Upper lobe of right lung (tissue), 1 donor: ENCODE measurements at places on chromosomes 2 and 18. TPM values are rescaled to one million over a fixed set of nuclear protein-coding genes. Genes with fewer than 3 reads are reported as not detected.

- no peak overlapping the region for H3K4me3 ChIP-seq
- DNase-seq: no peak
- H3K27me3 ChIP-seq: no peaks in the 10 kb centered on the region
- no peaks in the 10 kb centered on the region for H3K4me1 ChIP-seq
- no peaks in the 10 kb centered on the region for H3K36me3 ChIP-seq
Measured at GRCh38 chr2:200122683-200123082, 167.3 kb downstream of the MAIP1 start.

DNA sequence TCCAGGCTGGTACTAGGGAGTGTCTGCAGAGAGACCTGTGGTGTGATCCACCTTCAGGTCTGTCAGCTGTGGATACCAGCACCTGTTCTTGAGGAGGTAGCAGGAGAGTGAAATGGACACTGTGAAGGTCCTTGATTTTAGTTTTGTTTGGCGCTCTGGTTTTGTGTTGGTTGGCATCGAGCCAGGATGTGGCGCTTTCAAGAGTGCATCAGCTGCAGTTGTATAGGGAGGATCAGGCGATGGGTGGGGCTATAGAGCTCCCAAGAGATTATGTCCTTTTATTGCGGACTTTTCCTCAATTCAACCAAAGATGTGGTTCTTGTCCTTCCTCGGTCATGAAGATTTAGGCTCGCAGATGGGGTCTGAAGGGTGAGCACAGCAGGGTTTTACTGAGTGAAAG lies 37.5 kb downstream of the SLC39A10 start:
- no peaks in the 10 kb centered on the region for H3K4me1 ChIP-seq
- no peak for DNase-seq
- no peaks in the 10 kb centered on the region for H3K36me3 ChIP-seq
- H3K27me3 ChIP-seq: no peaks in the 10 kb centered on the region
- no peak overlapping the region for H3K4me3 ChIP-seq

- H3K4me1 ChIP-seq: peaks cover 9% of the 10 kb centered on the region
- DNase-seq: no peak
- H3K4me3 ChIP-seq: no peak overlapping the region
Measured at GRCh38 chr2:145068509-145068908, 548.6 kb upstream of the ZEB2 start.

GRCh38 chr2:15952451-15953146 lies 12.2 kb downstream of the MYCN start:
- no peak for DNase-seq
- no peaks in the 10 kb centered on the region for H3K4me1 ChIP-seq
- H3K27me3 ChIP-seq: no peaks in the 10 kb centered on the region

DNA sequence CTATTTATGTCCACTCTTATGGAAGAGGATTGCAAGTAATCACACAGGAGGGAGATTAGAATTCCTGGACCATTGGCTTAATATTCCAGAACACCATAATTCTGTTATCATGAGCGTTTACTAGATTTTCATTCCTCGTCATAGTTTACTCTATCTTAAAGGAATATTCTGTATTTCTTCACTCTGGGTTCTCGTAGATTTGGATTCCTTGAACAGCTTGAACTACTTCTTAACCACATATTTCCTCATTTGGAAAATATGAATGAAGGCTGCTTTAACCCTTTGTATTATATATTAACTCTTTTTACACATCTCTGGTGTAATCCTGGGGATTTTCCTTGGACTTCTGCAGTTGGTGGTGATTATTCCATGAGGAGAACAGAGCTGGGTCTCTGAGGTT lies 46.3 kb upstream of the CCBE1 start:
- no peaks in the 10 kb centered on the region for H3K36me3 ChIP-seq
- H3K27me3 ChIP-seq: no peaks in the 10 kb centered on the region
- DNase-seq: no peak
- H3K4me1 ChIP-seq: peaks cover 10% of the 10 kb centered on the region

The RNASEH1 gene
- total RNA-seq: 18.6 TPM

The PLEKHH2 gene
- 53.8 TPM for total RNA-seq

The SLC11A1 gene
- total RNA-seq: 302 TPM

The ZNG1B gene
- 30.2 TPM for total RNA-seq

The ESPNL gene
- 0.35 TPM for total RNA-seq

The TUBA3D gene
- total RNA-seq: not detected
